ENCODE measurements at places on chromosomes 1 and 21.
A peak's percentile ranks its signal among the peaks of the same experiment; 100 is the strongest.

GRCh38 chr1:116033322-116033721 lies 57.0 kb downstream of the SLC22A15 start:
- DNase-seq: no peak

DNA sequence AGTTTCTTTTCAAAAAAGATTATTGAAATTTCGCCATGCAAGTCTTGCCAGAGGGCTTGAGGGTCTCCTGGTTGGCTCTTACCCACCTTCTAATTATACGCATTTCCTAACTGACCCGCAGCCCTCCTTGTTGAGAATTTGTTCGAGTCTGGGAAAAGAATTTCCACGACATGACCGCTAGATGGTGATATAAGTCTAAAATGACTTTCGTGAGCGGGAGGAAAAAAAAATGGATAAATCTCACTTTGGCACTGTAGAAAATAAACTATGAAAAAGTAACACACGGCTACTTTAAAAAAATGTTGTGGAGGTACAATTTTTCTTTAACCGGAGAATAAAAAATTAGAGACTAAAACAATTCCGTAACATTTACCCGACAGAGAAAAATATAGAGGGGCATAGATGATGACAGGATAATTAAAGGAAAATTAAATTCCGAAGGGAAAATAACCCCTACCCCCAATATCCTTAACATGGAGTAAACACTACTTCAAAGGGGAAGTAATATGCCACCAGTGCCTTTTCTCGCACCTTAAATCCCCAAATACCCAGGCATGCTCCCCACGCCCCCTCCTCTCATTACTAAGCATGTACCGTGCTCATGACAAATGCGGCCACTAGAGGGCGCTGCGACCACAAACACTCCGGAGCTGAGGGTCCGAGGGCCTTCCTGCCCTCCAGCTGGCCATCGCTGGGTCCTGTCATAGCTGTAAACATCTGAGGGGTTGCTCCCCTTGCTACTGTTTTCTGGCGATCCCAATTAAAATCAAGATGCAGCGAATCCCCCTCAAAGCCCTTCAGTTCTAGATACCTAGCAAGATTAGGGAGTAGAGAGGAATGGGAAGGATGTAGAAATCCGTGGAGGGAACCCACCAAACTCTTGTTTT lies 266.9 kb downstream of the ASTN1 start:
- DNase-seq: peak; percentile 71

DNA sequence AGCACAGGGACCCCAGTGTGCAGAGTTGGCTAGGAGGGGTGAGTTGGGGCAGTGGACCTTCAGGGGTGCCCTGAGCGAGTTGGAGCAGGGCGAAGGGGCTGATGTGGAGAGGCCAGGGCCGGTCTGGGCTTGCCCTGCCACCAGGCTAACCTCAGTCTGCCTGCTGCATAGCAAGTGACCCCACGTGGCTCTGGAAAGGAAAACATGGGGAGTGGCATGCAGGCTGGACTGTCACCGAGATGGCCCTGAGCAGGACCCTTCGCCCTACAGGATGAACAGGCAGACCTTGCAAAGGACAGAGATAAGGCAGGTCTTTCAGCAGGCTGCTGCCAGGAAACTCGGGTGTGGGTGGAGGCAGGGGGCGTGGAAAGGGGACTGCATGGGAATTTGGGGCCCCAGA lies 51.5 kb downstream of the FOXO6 start:
- no peak for DNase-seq

DNA sequence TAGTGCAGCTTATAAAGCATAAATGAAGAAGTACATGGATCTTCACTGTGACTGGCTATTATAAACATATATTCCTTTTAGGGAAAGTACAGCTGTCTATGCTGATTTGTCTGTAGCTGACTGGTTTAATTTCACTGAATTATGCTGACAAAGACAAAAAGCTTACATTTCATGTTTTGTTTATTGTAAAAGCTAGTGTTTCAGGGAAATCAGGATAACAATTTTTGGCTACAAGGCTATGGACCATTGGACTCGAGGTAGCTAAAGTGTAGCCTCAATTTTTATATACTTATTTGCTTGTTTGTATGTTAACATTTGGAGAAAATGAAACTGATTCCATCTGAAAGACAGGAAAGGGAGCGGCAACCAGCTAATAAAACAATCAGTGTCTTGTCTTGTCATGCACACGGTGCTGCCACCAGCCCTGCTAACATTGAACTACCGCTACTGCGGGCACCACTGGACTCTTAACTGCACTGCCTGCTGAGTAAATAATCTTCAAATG lies 480.2 kb downstream of the COL11A1 start:
- no peak for DNase-seq

GRCh38 chr1:96478228-96478627 lies 243.4 kb upstream of the PTBP2 start:
- DNase-seq: no peak

DNA sequence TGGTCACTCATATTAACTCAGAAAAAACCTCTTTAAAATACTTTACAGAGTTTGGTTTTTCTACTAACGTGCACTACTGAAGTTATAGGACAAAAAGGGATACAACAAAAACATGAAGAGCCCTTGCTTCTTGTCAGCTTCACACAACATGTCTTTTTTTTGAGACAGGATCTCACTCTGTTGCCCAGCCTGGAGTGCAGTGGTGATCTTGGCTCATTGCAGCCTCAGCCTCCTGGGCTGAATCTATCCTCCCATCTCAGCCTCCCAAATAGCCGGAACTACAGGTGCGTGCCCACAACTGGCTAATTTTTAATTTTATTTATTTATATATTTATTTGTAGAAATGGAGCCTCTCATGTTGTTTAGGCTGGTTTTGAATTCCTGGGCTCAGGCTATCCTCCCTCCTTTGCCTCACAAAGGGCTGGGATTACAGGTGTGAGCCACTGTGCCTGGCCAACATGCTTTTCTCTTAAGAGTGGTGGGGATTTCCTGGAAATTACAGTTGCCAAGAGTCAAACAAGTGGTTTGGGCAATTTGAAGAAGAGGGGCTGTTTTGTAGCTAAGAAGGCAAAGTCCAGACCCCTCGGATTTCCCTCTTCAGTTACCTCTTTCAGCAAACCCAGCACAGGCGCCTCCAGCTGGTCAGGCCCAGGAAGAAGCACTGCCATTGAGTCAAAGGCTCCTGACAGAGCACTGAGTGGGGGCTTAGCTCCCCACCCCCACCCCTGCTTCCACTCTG lies 6.4 kb upstream of the SMPDL3B start:
- DNase-seq: no peak
